ENCODE measurements at places on chromosomes 3 and 15. TPM values are rescaled to one million over a fixed set of nuclear protein-coding genes. Genes with fewer than 3 reads are reported as not detected.

DNA sequence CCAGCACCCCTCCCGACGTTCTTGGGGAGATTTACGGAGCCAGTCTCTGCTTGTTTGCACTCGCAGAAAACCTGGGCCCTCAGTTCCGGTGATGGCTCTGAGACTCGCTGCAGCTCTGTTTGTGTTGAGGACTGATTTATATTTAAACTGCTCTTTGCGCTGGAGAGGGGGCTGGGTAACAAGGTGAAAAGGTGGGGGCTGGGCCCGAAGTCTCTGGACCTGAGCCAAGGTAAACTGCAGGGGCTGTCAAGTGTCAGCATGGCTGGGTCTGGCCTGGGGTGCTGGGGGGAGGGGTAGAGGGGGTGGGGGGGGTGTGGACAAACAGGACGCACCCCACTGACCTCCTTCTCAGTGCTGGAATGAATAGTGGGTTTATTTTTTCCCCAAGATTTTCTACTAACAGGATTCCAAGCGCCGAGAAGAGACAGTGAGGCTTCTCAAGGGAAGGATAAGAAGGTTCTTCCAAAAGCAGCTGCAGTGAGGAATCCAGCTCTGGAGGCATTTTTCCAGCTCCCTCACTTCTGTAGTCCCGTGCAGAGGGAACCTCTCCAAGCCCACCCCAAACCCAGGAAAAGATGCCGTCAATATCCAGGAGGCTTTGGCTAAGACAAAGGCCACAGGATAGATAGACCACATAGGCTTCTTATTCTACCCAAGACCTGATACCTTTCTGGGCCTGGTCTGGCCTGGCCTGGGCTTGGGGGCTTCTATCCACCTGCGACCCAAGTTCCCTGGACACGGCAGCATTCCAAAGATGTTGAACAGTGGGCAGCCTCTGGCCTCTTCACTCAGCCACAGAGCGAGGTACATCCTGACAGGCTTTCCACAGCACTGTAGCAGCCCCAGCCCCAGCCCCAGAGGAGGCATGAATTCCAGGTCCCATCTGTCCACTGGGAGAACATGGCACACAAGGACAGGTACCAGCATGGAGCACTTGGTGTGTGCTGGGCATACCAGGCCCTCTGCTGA is 938 bp upstream of the SLCO2A1 start:
- DNase-seq: no peak

- DNase-seq: peak; percentile 29
Observed at GRCh38 chr3:116614795-116615362, 94.7 kb upstream of the TUSC7 start.

- no peak for DNase-seq
Observed at GRCh38 chr3:126026761-126027160, 57.2 kb downstream of the SLC41A3 start.

DNA sequence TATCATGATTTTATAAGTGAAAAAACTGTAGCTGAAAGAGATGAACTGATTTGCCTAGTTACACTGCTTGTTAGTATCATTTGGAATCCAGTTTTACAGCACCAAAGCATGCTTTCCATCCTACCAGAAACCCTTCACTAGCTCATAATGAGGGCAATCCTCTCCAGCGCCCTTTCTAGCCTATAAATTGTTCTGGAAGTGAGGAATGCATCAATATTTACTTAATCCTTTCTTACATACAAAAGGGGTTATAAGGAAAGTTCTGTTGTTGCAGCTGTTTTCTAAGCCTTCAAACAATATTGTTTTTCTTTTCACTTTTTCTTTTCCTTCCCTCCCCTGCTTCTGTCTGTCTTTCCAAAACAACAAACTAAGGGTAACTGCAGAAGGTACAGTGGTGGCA is 11.0 kb upstream of the PCCB start:
- DNase-seq: no peak

DNA sequence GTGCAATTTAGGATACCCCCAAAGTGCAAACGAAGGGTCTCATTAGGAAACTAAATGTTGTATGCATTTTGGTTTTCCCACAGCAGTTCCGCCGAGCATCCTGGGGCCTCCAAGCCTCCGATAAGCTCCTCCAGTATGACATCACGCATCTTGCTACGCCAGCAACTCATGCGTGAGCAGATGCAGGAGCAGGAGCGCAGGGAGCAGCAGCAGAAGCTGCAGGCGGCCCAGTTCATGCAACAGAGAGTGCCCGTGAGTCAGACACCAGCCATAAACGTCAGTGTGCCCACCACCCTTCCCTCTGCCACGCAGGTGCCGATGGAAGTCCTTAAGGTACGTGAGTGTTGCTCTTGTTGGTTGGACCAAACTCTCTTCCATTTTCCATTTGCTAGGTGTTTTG is 120.5 kb upstream of the SAMMSON start:
- DNase-seq: no peak

GRCh38 chr15:29612096-29612495 is 210.2 kb downstream of the TJP1 start:
- no peak for DNase-seq

- no peak for DNase-seq
Observed at GRCh38 chr3:194352667-194353246, 1.6 kb upstream of the CPN2 start.

- DNase-seq: peak; percentile 65
Observed at GRCh38 chr3:157129803-157130466, 30.0 kb downstream of the CCNL1 start.

GRCh38 chr3:24793896-24794295 is 299.2 kb upstream of the THRB start:
- DNase-seq: no peak

DNA sequence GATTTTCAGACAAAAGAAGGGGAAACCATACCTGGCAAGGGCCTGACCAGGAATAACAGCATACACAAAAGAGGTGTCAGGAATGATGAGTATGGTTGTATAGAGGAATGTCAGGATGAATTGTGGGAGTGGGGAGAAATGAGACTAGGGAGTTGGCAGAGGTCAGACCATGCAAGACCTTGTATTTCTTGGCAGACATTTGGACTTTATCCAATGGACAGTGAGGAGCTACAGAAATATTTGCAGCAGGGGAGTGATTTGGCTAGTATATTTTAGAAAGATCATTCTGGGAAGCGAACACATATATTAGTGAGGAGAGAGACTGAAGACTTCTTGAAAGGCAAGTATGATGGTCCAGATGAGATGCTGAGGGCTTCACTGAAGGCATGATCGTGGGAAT is 25.4 kb upstream of the ALPK3 start:
- no peak for DNase-seq

DNA sequence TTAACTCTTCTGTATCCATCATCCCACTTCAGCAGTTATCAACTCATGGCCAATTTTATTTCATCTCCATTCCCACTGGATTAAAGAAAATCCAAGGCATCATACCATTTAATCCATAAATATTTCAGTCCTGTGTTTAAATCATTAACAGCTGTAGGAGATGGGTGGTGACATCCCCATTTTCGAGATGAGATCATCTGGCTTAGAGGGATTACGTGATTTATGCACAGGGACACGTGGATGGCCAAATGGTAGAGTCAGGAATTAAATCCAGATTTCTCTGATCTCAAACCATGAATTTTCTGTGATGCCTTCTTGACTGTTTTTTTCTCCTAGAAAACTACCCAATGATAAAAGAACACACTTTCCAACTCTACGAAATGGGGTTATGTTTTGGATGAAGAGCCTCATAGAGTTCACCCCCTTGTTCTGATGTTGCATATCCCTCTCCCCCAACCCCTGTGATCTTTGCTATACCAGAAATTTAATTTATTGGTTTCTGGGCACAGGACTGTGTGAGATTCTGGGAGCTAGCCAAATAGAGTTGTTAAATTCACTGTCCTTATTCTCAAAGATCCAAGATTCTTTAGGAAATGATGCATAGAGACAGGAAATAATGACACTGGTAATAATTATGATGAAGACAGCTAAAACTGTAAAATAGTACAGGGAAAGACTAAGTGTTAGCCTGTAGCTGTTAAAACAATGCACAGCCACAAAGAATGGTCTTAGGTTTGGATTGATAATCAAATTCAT is 7.4 kb downstream of the ZNF589 start:
- no peak for DNase-seq

- no peak for DNase-seq
Observed at GRCh38 chr3:183360971-183361624, 67.3 kb downstream of the MCF2L2 start.

DNA sequence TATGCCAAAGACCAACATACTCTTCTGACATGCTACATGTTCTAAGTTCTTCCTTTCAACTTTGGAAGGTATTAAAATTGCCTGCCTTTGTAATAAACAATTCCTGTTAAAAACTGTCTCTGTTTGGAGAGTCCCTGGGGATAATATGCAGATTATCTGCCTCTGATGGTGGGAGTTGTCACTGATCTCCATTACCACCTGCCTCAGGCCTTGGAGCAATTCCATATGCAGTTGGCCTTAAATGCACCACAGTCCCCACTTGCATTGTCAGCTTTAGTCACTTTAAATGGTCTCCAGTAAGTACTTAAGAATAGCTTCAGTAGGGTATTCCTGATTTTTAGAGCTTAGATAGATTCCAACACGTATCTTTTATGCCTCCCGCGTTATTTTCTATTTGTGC is 121.1 kb upstream of the GOLIM4 start:
- no peak for DNase-seq

DNA sequence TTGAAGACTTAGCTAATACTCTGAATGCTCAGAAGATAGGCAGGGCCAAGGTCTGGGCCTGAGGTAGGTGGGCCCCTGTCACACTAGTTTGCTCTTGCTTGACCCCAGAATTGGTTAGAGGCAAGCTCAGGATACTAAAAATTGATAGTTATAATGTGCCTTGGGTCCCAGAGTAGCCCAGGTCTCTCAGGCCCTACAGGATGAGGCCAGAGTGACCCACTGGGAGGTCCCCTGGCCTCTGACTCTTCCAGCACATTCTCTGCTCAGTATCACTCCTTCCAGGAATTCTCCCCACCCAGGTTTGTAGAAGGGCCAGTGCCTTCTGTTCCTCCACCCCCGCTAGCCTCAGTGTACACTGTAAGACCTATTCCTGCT is 667 bp upstream of the KLHDC8B start:
- DNase-seq: no peak

GRCh38 chr3:36480911-36481648 is 100.8 kb downstream of the STAC start:
- DNase-seq: no peak

GRCh38 chr15:92807971-92808571 is 92.1 kb upstream of the CHD2 start:
- DNase-seq: peak; percentile 53

DNA sequence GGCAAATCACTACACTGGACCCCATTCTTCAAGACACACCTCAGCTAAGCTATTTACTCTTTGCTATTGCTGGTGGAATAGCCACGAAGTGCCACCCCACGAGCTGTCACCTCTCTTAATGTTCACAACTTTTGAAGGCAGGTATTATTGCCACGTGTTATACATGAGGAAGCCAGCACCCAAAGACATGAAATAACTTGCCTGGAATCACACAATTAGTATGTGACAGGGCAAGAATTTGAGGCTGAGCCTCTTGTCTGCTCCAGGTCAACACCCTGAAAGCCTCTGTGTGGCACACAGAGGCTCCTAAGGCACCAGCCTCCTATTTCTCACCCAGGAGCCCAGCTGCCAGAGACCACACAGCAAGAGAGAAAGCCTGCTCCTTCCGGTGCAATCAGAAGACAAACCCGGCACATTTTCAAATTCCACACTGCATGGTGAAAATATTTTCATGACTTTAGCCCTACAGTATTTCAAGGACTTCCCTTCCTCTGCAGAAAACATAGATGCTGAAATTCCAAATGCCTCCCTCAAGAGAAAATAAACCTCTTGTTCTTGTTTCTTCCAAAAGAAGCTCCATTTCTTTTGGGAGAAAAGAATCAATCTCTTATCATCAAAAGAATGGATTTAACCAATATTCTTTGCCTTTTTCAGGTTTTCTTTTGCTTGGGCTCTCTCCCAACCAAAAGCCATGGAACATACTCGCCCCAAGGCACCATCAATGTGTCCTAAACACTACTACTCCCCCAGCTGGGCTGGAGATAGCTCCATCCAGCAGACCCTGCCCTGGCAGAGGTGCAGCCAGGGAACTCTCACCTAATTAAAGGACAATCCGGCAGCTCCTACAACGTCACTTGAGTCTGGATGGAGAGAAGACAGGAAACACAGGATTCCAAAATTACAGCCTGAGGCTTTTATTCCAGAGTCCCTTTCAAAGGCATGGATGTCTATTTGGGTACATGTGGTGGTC is 84.7 kb upstream of the THBS1 start:
- DNase-seq: peak; percentile 64

- no peak for DNase-seq
Observed at GRCh38 chr3:133899311-133899710, 3.6 kb upstream of the RAB6B start.

DNA sequence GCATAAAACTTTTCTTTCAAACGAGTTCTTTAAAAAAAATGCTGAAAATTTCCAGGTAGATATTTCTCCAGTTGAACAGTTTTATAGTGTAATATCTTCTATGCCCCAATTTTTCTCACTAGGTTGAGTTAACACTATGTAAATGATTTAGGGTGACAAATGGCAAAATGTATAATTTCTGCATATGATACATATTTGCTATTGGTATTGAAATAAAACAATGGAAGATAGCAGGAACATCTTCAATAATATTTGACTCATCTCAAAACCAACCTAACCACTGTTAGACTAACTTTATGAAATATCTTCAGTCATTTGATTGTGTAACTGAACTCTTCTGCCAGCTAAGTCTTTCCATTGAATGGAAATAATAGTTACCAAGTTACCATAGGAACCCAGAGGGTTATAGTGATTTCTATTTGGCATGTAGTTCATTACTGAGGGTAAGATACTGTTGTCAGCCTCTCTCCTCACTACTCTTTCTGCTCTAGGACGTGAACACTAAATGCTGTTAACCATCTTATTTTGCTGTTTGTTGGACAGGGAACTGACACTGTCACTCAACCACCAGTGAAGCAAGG is 824.7 kb upstream of the NECTIN3 start:
- DNase-seq: peak; percentile 11

DNA sequence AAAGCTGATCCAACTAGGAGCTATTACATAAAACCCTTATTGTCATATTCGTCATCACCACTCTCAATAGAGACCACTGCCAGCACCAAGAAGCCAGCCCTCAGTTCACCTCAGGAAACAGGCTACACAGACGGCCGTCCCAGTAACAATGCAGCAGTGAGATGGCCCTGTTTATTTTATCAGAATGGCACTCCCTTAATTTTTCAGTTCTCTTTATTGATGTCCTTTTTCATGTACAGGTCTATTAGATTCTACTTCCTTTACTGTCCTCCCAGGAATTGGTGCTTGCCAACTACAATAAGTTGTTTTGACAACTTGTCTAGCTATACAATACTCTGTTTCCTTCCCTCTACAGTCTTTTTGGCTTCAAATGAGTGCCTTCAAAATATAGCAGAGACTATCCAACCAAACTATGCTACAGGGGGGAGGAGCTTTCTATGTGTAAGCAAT is 272.5 kb downstream of the ZBTB20 start:
- no peak for DNase-seq

GRCh38 chr15:99631255-99631654 is 65.5 kb downstream of the MEF2A start:
- no peak for DNase-seq

CLSTN2 gene
- under 0.01 TPM for total RNA-seq

MASP1 gene
- 3.9 TPM for total RNA-seq

GPR62 gene
- not detected for total RNA-seq

PATL2 gene
- total RNA-seq: 0.13 TPM

INSYN1 gene
- under 0.01 TPM for total RNA-seq

PGBD4 gene
- total RNA-seq: 1.8 TPM

TMC3 gene
- not detected for total RNA-seq

USP13 gene
- total RNA-seq: 0.79 TPM

TPRG1 gene
- total RNA-seq: 1.6 TPM

SAMD7 gene
- not detected for total RNA-seq

SNX33 gene
- 15.0 TPM for total RNA-seq

CFAP20DC gene
- 6.8 TPM for total RNA-seq

All from bronchial epithelial cell (primary cell).